Stimulated activated naive CD4-positive, alpha-beta T cell treated with Interleukin-2 at 50 U/mL for 16 hours (primary cell): ENCODE measurements at places on chromosomes 12 and 14.

DNA sequence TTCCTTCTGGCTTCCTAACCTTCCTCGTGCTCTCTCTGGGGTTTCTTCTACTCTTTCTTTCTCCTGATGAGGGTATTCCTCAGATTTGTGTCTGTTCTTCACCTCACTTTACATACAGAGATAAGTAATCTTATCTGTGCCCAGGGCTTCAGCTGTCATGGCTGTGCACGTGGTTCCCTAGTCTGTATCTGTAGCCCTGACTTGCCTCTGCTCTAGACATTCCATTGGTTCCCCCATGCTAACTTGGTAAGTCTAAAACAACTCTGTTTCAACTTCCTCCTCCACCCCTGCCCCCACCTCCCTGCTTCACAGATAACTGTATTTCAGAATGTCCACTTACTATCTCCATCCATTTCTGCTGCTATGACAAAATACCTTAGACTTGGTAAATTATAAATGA is 10.8 kb downstream of the DIP2B start:
- DNase-seq = no peak

DNA sequence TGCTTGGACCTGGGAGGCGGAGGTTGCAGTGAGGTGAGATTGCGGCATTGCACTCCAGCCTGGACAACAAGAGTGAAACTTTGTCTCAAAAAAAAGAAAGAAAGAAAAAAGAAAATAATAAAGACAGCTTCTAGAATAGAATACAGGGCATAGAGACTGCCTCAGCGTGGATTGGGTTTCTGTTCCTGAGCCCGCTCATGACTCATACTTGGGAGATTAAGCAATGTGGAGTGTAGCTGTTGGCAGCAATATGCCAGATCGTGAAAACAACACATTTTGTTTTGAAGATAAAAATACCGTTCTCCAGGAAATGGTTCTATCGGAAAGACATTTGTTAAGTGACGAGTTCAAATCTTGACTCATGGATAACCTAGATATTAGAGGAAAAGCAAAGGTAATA is 67.2 kb downstream of the GLT1D1 start:
- DNase-seq = no peak

DNA sequence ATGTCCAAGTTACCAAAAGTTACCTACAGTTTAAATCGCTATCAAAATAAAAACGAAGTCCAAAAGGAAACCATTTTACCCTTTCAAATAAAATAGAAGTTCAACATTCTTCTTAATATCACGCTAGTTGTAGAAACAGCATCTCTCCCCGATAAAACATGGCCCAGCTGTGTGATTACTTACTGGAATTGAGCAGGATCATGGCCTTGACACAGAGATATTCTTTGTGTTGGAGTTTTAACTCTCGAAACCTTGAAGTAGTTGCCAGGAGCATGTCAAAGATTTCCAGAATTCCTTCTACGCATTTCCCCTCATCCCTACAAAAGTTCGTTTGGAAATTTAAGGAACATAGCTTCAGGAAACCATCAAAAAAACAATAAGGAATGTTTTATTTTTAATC is 44.8 kb downstream of the ESR2 start:
- no peak for DNase-seq

DNA sequence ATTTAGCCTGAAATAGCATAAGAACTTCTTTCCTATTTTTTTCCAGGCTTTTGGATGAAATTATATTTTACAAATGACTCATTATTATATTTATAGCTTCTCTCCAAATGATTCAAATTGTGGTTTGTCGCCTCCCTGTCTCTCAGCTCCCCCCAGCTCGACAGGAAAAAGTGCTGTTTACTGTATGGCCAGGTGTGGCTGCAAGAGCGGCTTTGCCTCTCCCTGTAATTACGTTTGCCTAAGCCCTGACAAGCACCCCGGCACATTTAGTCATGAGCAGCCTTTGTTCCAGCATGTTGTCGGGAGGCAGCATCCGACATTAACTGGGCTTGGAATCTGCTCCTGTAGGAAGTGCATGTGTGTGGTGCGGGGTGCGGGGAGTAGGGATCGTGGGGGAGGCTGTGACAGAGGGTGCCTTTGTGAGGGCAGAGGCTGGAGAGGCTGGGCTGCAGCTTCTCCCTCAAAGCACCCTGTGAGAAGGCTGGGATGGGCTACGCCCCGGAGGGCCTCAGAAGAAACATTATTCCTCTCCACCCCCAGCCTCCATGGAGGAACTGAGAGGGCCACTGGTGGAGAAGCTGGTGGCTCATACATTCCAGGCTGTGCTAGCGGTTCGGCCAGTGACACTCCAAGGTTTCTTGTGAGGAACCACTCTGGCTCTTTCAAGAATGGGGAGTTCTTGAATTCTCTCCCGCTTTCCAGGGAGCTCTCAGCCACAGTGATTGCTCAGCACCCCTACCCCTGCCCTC is 42.1 kb upstream of the CTDSP2 start:
- DNase-seq = peak; percentile 7
